ENCODE measurements at places on chromosomes 1 and 21.
A peak's percentile ranks its signal among the peaks of the same experiment; 100 is the strongest.

GRCh38 chr21:44823179-44823660, 5.4 kb upstream of the SUMO3 start:
- DNase-seq: peak; percentile 73

- DNase-seq: no peak
Observed at GRCh38 chr1:191876631-191877030, 281.6 kb upstream of the RGS18 start.

- DNase-seq: no peak
Observed at GRCh38 chr1:234102583-234102982, 198.1 kb downstream of the SLC35F3 start.

GRCh38 chr21:33651965-33652680, 9.8 kb downstream of the ITSN1 start:
- DNase-seq: no peak

GRCh38 chr1:222073307-222073995, 331.6 kb upstream of the DUSP10 start:
- DNase-seq: no peak

DNA sequence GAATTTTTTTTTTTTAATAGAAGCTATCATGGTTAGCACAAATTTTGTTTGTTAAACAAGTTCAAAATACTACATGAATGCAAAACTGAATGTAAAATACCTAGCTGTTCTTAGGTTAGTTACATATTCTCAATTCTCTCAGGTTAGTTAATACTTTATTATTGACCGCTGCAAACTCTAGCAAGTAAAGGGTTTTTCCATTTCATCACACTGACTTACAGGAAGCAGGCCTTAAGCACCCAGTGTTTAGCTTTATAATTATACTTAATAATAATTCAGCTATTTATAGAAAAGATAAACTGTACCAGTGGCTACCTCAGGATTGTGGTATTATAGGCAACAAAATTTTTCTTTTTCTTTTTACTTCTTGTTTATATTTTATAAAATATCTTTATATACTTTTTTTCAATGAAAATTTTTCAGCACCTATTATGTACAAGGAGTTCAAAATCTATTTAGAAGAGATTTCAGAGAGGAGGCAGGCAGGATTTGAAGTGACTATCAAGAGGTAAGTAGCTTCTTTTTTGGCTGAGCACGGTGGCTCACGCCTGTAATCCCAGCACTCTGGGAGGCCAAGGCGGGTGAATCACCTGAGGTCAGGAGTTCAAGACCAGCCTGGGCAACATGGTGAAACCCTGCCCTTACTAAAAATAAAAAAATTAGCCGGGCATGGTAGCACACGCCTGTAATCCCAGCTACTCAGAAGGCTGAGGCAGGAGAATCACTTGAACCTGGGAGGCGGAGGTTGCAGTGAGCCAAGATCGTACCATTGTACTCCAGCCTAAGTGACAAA, 17.9 kb downstream of the PLPP3 start:
- no peak for DNase-seq

DNA sequence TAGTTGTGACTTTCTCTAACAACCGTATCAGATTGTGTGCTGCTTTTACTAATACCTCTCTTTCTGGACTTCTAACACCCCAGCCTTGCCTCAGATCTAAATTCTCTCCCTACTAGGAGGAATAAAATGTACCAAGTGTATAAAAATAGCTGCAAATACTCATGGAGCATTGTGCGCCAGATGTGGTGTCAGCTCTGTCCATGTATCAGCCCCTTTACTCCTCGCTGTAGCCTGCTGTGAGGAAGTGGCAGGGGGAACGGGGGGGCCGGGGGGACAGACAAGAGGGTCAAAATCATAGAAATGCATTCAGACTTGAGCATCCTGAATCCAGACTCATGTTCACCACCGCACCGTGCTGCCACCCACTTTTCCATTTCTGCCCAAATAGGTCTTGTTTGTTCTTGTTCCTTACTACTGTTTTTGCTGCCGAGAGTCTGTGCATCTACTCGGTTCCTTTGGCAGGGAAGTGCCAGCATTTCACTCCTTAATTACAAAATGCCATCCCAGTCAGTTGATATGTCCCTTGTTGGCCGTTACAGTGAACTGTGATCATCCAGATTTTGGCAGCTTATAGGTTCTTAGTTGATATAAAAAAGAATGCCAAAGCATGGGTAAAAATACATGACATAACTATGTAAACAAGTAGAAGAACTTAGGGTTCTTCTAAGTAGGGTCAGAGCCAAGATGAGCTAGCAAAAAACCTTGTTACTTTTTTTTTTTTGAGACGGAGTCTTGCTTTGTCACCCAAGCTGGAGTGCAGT, 76.4 kb downstream of the UBE4B start:
- no peak for DNase-seq

DNA sequence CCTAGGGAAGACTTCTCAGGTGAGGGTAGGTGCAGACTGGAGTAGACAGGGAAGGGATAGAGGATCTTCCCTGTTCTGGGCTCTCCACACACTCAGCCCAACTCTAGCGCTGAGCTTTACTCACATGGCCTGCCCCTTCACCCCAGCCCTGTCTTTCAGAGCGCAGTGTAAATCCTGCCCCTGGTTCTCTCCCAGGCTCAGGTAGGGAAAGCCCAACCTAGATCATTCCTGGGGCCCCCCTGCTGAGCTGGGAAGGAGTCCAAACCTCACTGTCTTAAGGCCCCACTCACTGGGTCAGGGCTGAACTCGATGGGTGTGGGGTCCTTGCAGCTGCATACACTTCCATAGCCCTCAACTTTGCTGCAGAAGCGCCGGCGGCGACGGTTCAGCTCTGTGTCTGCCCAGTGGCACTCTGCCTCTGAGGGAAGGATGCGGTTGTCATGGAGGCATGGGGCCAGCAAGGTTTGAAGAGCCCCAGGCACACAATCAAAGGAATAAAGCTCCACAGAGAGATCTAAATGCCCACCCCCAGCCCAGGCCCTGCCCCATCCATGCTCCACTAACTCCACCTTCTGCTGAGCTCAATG, 4.2 kb downstream of the POMGNT1 start:
- DNase-seq: no peak

GRCh38 chr21:33682992-33683627, 40.8 kb downstream of the ITSN1 start:
- DNase-seq: peak; percentile 21

GRCh38 chr1:39898191-39898590, 3.5 kb downstream of the MYCL start:
- no peak for DNase-seq

- no peak for DNase-seq
Observed at GRCh38 chr1:176444286-176444685, 18.7 kb upstream of the PAPPA2 start.

DNA sequence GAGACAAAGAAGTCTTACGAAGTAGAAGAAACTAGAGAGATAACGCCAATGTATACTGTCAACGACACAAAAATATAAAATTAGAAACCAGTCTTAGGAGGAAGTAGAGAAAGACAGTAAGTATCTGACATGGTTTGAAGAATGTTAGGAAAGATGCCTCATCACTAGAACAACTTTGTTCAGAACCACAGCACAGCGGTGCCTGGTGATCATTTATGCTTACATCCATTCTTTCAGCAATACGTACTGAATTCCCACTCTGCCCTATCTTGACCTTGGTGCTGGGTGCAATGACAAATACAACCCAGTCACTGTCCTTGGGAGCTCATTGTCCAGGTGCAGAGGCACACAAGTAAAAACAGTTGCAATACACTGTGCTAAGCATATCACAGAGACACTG, 104.4 kb downstream of the TM2D1 start:
- no peak for DNase-seq

- DNase-seq: no peak
Observed at GRCh38 chr21:33443194-33443593, 36.6 kb downstream of the TMEM50B start.

DNA sequence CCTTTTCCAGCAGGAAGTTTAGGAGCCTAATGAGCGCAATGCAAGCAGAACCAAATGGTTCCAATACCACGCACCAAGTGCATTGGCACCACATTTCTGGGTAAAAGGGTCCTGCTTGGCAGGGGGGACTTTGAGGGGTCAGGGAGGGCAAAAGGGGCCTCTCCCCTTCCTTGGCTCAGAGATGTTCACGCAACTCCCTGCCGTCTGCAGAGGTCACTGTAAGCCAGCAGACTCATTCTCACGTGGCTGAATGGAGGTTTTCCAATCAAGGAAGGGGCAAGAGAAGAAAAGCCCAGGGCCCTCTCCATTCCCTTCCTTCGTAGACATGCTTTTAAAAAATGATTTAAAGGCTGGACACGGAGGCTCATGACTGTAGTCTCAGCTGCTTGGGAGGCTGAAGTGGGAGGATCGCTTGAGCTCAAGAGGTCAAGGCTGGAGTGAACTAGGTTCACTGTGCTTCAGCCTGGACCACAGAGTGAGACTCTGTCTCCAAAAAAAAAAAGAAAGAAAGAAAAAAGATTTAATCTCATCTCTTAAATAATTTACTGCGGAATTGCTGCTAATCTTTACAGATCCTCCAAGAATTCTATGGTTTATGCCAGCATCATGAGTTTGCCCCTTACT, 80.3 kb downstream of the RUNX3 start:
- DNase-seq: peak; percentile 66

GRCh38 chr1:55468142-55468795, 253.1 kb upstream of the USP24 start:
- no peak for DNase-seq

- DNase-seq: no peak
Observed at GRCh38 chr1:54352755-54353154, 53.4 kb downstream of the SSBP3 start.

GRCh38 chr1:21783679-21784603, 992 bp upstream of the USP48 start:
- no peak for DNase-seq
